Suprapubic skin (tissue), 4 donors: ENCODE measurements at places on chromosomes 13 and 19.

DNA sequence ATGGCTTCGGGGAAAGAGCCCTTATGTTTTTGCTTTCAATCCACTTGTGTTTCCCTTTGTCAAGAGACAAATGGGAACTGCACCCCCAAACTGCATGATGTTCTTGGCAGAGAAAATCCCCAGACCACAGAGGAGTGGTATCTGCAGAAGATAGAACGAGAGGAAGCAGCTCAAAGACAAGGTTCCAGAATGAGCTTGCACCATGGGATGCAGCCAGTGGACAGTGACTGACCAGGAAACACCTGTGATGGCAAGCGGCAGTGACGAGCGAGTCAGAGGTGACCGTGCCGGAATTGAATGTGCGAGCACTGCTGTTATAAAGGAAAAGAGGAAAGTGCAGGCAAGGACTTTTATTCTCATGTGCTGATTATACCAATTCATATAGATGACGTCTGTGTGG is 46.3 kb downstream of the IRS2 start:
- H3K27me3 ChIP-seq: no peaks in the 10 kb centered on the region
- DNase-seq: no peak
- H3K4me3 ChIP-seq: no peak overlapping the region

- H3K36me3 ChIP-seq: no peaks in the 10 kb centered on the region
- no peaks in the 10 kb centered on the region for H3K27me3 ChIP-seq
- H3K27ac ChIP-seq: no peak overlapping the region
- H3K4me3 ChIP-seq: no peak overlapping the region
- no peaks in the 10 kb centered on the region for H3K4me1 ChIP-seq
Measured at GRCh38 chr13:18959996-18960395, 221.6 kb downstream of the TUBA3C start.

GRCh38 chr13:29969286-29969685 is 118.9 kb upstream of the UBL3 start:
- no peaks in the 10 kb centered on the region for H3K4me1 ChIP-seq
- no peaks in the 10 kb centered on the region for H3K27me3 ChIP-seq
- no peaks in the 10 kb centered on the region for H3K36me3 ChIP-seq
- no peak overlapping the region for H3K4me3 ChIP-seq
- H3K27ac ChIP-seq: no peak overlapping the region

DNA sequence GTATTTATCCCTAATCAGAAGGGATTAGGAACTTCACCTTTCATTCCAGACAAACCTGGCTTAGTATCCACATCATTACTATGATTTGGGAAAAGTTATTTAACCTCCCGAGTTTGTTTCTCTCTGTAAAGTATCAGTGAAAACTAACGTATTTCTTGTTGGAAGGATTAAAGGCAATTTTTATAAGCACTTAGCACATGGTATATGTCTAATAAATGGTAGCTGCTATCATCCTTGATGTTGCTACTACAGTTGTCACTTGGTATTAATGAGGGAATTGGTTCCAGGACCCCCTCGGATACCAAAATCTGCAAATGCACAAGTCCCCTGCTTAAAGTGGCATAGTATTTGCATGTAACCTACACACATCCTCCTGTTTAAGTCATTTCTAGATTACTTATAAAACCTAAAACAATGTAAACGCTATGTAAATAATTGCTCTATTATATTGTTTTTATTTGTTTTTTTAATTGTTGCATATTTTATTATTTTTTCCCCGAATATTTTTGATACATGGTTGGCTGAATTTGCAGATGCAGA is 42.7 kb upstream of the FAM124A start:
- no peak overlapping the region for H3K27ac ChIP-seq
- H3K4me1 ChIP-seq: no peaks in the 10 kb centered on the region

DNA sequence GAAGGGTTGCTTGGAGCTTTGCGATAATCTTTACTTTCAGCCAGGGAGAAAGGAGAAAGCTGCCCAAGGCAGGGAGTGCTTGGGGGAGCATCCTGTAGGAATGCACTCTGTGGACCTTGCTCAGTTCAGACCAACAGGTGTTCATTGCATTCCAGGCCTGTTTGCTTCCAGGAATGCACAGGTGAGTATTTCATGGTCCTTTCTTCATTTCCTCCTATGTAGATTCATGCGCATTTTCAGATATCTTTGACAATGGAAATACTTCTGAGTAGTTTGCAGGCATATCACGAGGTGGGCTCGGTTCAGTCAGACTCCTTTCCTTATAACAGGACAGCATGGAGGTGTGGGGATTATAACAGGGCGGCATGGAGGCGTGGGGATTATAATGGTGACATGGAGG is 254.8 kb downstream of the FGF9 start:
- no peak overlapping the region for H3K4me3 ChIP-seq
- no peaks in the 10 kb centered on the region for H3K36me3 ChIP-seq
- H3K4me1 ChIP-seq: no peaks in the 10 kb centered on the region
- DNase-seq: no peak
- H3K27ac ChIP-seq: no peak overlapping the region
